Bronchus fibroblast of lung (primary cell): ENCODE measurements at places on chromosomes 5 and 9. TPM values are rescaled to one million over a fixed set of nuclear protein-coding genes. Genes with fewer than 3 reads are reported as not detected.

Gene TSSK1B
- not detected in 2 replicates for total RNA-seq

Gene LCN1
- not detected in 2 replicates for total RNA-seq

Gene IL13
- not detected in 2 replicates for total RNA-seq

Gene MYORG
- 1.2 and 1.3 TPM in 2 replicates for total RNA-seq

Gene TMEM174
- total RNA-seq = not detected in 2 replicates

Gene IL4
- not detected in 2 replicates for total RNA-seq

Gene LECT2
- not detected in 2 replicates for total RNA-seq

Gene WNT8A
- total RNA-seq = not detected in 2 replicates

Gene OR1J2
- not detected in 2 replicates for total RNA-seq

Gene PCDHB4
- not detected in 2 replicates for total RNA-seq

Gene ZNF366
- not detected in 2 replicates for total RNA-seq

Gene GABRA6
- not detected in 2 replicates for total RNA-seq

Gene GRXCR2
- total RNA-seq = not detected in 2 replicates

Gene NR5A1
- total RNA-seq = not detected in 2 replicates

Gene IGIP
- total RNA-seq = 0.45 and 0.50 TPM in 2 replicates

Gene HRH2
- total RNA-seq = 0.17 TPM in 1 of 2 replicates, not detected in the other

Gene GDNF
- not detected in 2 replicates for total RNA-seq

Gene FAXDC2
- total RNA-seq = 3.1 and 4.7 TPM in 2 replicates

Gene FAM169A
- 0.89 and 2.5 TPM in 2 replicates for total RNA-seq

Gene CTSV
- total RNA-seq = 0.89 and 1.0 TPM in 2 replicates

Gene TRMT10B
- 2.2 TPM in 2 replicates for total RNA-seq

Gene DIRAS2
- total RNA-seq = not detected in 2 replicates

Gene IQGAP2
- 0.17 and 0.30 TPM in 2 replicates for total RNA-seq
